Right cardiac atrium (tissue), 5 donors: ENCODE measurements at places on chromosomes 7 and 10.

DNA sequence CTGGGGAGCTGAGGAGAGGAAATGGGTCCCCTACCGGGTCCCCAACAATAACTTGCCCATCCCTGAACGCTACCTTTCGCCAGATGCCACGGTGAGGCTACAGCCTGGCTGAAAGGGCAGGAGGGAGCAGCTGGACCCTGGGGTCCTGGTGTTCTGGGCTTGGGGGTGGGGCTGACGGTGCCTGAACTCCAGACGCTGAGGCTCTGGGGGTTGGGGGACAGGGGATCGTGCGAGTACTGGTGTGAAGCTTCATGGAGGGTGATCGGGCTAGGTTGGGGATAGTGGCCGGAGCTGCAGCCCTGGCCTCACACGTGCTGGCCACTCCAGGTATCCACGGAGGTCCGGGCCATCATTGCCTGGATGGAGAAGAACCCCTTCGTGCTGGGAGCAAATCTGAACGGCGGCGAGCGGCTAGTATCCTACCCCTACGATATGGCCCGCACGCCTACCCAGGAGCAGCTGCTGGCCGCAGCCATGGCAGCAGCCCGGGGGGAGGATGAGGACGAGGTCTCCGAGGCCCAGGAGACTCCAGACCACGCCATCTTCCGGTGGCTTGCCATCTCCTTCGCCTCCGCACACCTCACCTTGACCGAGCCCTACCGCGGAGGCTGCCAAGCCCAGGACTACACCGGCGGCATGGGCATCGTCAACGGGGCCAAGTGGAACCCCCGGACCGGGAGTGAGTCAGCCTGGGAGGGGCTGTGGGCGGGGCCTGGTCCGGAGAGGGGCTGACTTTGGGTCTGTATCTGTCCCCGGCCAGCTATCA lies 8.3 kb downstream of the AEBP1 start:
- peak; percentile 28 for DNase-seq

DNA sequence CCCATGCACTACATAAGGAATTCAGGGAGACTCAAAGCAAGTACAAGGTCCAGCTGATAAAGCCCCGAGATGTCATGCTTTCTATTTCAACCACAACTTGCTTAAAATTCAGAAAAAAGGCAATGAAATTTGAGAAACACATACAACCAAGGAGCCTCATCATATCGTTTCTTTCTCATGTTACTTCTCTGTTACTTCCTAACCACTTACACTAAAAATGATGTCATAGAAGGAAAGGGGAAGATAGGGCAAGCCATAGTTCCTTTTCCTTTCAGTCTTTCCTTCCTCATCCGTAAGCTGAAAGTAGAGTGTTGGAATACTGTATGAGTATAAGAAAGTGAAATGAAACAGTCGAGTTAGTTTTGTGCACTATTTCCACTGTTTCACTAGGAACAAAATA lies 27.9 kb upstream of the CDK14 start:
- DNase-seq: no peak

DNA sequence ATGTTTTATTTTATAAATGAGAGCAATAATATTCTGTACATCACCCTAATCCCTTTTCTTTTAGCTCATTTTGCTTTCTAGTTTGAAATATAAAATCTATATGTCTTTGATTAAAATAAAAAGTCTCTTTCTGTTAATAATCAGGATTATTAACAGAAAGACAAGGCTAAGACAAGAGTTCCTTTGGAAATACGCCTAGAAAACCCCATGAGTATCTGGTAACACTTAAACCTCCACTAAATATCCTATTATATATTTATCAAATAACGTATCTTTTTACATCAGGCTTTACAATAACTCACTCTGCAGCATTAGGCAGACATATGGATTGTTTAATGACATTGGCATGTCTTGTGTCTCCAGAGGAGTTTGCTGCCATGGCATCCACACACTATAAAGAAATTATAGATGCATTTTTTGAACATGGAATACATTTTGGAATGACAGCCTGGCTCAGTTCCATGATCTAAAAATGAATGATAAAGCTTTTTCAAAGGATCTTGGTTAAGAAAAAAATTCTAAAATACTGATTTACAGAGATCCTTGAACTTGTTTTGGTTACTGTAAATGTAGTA lies 98.7 kb downstream of the TMEM26 start:
- DNase-seq: no peak

DNA sequence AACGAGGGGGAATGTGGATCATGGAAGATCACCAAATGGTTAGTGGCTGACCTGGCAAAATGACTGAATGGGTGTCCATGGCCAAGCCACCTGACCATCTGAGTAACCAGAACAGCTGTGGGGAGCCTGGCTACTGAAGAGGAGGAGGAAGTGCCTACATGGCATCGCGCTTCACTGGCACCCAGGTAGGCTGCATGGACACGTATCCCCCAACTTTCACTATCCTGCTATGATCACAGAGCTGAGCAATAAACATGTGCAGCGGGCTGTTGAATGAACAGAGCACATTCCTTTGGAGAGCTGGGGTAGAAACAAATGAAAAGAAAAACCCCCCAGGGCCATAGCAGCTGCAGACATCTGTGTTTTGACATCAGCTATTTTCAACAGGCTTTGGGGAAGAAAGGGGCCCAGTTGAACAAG lies 6.5 kb downstream of the AKR1B1 start:
- DNase-seq: no peak

GRCh38 chr7:148419856-148420832 lies 170.4 kb upstream of the C7orf33 start:
- no peak for DNase-seq

- peak; percentile 86 for DNase-seq
These were observed 109.4 kb upstream of the LANCL2 start for GRCh38 chr7:55255496-55256445.

DNA sequence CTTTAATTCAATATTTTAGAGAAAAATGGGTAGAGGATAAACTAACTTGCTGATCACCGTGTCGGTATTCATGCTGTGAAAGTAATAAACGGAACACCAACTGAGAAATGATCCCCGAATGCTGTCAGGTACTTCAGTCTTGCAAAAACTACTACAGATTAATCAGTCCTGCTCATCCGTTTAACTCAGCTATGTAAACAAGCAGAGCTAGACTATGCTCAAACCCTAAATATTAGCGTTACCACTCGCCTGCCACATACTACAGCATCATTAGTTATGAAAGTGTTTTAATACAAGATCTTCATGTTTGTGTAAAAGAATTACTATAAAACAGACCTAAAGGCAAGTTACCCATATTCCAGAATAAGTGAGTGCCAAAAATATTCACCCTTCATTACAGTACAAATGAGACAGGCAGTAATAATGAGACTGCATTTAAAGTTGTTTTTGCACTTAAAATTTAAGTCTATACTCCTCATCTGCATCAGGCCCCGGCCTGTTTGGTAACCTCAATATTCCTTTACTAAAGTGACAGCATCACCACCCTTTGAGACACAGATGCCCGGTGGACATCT lies 952 bp downstream of the DNMBP start:
- DNase-seq: no peak

DNA sequence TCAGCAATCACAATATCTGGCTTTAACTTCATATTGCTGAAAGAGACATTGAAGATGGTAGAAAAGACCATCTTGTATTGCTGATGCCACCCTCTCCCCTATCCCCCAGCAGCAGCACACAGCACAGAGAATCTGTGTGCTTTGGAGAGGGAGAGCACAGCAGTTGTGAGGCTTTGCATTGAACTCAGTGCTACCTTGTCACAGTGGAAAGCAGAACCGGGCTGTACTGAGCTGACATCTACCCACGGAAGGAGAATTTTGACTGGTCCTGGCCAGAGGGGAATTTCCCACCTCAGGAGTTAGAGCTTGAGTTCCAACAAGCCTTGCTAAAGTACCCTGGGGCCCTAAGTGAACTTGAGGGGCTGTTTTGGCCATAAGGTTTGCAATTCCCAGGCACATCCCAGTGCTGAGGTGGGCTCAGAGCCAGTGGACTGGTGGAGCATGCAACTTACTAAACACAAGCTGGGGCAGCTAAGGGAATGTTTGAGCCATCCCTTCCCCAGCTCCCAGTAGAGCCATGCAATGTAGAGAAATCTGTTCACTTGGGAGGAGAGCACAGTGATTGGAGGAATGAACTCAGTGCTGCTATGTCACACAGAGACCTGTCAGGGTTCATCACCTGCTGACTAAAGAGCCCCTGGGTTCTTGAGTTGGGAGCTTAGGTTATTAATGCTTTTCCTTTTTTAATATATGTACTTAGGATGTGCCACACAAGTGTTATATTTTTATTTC lies 62.1 kb downstream of the OR13A1 start:
- DNase-seq: no peak

DNA sequence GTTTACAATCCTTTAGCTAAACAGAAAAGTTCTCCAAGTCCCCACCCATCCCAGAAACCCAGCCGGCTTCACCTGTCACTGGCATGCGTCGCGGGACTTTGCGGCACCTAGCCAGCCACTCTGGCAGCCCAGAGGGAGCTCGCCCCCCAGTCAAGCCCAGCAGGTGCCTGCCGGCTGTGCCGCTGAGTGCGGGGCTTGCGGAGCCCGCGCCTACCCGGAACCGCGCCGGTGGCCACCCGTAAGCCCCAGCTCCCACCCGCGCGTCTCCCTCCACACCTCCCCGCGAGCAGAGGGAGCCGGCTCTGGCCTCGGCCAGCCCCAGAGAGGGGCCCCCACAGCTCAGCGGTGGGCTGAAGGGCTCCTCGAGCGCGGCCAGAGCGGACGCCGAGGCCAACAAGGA lies 446.1 kb downstream of the GRM8 start:
- no peak for DNase-seq

DNA sequence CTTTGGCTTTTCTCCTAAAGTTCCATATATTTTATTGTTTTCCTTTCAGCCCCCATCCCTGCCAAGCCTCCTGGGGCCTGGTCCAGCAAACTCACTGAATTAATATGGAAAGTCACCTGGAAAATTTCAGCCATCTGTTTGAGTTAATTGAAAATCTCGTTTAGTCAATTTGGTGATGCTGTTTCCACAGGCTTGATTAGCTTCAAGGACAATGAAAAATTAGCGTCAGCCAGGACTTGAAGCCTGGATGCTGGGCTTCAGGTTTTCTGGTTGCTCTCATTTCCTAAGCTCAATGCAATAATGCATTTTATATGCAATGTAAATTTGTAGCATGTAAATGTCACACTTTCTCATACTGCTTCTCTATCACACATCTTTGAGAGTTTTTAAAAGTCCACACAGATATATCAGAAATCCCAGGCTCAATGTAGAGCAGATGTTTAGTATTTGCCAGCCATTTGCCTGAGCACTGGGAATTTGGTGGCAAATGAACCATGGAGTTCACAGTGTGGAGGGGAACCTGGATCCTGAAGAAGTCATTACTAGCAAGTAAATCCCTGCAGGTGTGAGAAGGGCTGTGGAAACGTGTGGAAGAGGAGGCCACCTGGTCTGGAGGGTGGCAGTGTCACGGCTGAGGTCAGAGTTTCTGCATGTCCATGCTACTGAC lies 228.5 kb downstream of the PAXIP1 start:
- DNase-seq: no peak

DNA sequence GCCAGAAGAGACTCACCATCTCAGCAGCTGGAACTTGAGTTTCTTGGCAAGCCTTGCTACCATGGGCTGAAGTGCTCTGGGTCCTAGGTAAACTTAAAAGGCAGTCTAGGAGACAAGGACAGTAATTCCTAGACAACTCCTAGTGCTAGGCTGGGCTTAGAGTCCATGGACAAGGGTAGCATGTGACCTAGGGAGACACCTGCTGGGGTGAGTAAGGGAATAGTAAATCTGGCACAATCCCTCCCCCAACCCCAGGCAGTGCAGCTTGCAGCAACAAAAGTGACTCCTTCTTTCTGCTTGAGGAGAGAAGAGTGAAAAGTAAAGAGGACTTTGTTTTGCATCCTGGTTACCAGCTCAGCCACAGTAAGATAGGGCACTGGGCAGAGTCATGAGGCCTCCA lies 316.5 kb upstream of the IMMP2L start:
- DNase-seq: no peak

DNA sequence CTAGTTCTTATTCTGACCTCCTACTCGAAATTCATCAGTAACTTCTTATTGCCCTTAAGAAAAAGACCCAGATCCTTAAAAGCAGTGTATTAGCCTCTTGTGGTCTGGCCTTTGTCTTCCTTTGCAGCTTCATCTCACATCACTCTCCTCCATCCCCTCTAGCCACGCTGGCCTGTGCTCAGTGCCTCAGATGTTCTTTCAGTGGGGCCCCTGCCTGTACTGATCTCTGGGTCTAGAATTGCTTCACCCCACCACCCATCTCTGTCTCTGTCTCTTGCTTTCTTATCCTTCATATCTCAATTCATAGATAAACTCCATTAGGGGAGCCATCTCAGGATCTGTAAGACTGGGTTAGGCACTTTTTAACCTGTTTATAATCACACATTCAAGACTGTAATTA lies 1178.5 kb upstream of the C7orf33 start:
- DNase-seq: no peak

DNA sequence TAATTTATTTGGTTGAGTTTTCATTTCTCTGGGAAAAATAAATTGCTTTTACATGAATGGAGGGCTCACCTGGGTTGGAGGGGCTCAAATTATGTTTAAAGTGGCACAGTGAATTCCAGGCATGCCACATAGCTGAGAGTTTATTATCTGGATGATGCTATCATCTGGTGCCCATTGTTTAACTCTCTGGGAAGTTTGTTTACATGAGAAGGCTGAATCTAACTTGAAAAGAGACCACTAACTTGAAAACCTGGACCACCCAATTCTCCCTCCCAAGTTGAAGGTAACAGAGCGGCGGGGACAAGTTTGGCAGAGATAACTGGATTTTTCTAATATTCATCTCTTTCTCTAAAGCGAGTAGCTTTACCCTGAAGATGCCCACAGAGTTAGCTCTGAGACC lies 321.5 kb upstream of the GHITM start:
- DNase-seq: no peak

DNA sequence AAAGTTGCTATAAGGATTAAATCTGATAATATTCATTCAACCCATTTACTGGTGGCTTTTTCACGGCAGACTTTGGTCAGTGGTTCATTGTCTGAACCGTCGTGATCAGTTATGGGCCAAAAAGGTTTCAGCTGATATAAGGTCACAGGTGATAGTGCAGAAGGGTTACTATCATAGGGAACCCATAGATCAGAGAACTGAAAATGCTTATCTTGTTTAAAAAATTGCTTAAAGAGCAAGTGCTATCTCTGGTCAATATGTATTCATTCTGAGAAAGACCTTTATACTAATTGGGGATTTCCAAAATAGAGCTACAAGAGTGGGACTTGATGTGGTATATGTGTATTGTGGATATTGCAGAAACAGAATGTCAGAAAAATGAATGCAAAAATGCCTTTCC lies 147.8 kb upstream of the SEMA3E start:
- DNase-seq: no peak

DNA sequence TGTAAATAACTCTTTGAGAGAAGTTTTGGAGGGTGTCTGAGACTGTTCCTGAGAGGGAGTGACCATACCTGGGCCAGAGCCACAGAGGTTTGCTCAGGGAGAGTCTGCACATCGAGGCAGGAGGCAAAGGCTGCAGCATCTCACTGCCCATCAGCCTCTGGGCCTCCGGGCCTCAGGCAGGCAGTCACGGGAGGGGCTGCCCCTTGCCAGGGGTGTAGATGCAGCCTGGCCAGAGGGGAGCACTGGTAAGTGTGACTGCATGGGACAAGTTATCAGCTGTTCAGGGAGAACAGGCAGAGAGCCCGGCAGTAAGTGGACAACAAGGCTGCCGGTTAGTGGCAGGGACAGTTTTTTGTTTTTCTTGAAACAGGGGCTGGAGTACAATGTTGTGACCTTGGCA lies 55.9 kb downstream of the ZNF467 start:
- DNase-seq: peak; percentile 79

GRCh38 chr10:120683454-120683853 lies 167.7 kb upstream of the WDR11 start:
- DNase-seq: no peak

GRCh38 chr7:86209036-86209435 lies 434.7 kb upstream of the GRM3 start:
- DNase-seq: peak; percentile 23
